ENCODE measurements at places on chromosomes 4 and X.

GRCh38 chr4:113278324-113278934, 229.0 kb downstream of the ANK2 start:
- DNase-seq = peak; percentile 40

DNA sequence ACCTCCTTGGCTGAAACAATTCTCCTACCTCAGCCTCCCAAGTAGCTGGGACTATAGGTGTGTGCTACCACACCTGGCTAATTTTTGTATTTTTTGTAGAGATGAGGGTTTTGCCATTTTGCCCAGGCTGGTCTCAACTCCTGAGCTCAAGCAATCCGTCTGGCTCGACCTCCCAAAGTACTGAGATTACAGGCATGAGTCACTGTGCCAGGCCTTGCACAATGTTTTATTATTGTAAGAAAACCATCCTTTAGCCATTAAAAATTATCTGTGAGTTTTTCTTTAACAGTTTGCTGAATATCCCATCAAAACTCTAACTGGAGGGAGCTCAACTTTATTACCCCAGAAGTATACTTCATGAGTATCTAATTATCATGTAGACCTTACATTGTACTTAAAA, 900.3 kb downstream of the PCDH7 start:
- no peak for DNase-seq

- DNase-seq = no peak
These were observed 215.7 kb downstream of the STK32B start for GRCh38 chr4:5266991-5267390.

DNA sequence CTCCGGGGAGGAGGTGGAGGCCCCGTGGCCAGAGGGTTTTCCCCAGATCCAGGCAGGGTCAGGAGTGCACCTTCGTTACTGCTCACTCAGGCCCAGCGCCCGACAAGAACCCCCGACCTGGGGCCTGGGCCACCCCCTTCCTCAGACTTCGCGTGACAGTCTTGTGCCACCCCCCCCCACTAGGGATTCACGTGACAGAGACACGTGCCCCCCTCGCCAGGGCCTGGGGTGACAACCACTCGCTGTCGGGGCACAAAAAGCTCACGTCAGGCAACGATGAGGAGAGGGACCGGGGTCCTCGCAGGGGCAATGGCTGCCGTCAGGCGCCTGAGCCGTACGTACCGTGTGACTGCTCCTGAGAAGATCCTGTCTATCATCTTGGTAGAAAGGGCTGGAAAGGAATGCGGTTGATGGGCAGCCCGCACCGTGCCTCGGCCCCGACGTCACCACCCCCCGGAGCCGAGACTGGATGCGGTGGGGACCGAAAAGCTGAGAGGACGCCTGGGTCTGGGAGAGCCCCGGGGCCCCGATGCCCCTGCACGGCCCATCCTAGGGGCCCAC, 23.0 kb upstream of the GTPBP6 start:
- peak; percentile 11 for DNase-seq

DNA sequence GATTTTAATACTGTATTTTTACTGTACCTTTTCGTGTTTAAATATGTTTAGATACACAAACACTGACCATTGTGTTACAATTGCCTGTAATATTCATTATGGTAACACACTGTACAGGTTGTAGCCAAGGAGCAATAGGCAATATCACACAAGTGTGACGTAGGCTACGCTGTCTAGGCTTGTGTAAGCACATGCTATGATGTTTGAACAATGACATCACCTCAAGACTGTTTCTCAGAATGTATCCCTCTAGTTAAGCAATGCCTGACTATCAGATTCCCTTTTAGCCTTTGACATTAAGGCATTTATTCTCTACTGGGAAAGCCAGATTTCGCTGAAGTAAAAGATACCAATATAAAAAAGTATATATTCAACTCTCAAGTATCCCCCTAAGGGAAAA, 66.2 kb downstream of the VCX3A start:
- DNase-seq = no peak

DNA sequence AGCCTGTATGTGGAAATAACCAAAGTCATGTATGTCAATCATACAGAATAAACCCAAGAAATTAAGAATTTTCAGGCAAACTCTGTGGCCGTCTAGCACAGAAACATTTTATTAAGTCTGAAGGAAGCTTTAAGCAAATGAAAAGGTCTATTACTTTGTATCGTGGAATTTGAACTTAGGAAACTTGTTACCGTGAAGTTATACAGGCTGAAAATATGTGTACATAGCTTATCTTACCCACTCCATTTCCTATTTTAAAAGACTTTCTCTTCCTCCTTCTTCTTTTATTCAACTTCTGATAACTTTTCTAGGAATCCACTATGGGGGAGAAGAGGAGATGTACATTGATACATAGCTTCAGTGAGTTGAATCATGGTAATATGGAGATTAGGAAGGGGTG, 108.3 kb downstream of the AGTR2 start:
- no peak for DNase-seq

GRCh38 chr4:150127757-150128156, 49.5 kb downstream of the DCLK2 start:
- no peak for DNase-seq

DNA sequence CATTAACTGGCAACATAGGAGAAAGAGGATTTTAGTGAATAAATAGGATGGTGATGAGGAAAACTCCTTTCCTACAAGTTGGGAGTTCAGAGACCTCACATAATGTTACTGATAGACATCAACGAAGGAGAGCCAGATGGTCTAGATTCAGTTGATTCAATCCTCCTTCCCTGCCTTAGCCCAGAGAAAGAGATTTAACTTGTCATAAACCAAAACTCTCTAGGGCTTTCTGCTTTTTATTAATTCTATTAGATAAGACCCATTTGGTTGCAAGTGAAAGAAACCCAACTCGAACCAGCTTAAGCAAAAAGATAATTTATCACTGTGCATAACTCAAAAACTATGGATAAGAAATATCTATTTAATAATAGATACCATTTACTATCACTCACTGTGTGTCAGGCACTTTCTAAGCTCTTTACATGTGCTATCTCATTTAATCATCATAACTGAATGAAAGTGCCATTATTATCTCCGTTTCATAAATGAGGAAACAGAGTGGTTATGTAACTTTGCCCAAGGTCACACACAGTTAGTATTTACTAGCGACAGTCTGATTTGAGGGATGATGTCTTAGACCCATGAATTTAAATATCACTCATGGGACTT, 4.3 kb upstream of the UNC5C start:
- DNase-seq = no peak

DNA sequence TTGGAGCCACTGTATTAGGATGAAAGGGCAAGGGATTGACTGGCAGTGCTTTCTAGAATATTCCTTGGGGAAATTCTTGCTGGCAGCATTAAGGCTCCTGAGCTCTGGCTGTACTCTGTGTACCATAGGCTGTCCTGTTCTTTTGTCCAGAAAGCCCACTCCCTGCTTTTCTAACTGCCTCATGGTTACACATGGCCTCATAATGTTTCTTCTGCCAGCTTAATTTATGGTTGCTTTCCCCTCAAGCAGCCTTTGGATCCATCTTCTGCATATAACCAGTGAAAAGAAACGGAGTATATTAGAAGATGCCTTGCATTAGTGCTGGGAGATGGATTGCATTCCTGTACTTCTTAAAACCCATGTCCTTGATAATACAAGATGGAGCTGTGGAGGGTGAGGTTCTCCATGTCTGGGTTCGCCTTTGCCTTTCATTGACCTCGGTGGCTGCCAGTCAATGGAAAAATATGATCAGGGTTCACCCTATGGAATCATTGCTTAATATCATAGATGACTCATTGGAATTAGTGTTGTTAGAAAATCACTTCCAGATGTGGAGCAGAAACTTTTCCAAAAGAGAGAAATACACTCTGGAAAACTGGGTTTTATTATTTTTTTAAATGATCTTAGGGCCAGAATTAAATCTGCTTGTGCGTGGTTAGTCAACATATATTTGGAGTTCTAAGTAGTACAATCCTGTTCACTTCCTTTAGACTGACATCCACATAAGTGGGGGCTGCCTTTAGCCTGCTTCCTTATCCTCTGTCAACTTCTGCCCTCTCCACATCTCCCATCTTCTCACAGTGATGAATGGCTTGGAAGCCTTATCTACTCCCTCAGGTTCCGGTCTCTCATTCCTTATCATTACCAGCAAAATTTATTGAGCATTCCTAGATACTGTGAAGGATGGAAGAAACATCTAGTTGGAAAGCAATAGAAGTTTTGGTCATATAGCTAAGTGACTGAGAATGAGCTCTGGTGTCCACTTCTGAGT, 24.9 kb downstream of the DOCK11 start:
- no peak for DNase-seq

DNA sequence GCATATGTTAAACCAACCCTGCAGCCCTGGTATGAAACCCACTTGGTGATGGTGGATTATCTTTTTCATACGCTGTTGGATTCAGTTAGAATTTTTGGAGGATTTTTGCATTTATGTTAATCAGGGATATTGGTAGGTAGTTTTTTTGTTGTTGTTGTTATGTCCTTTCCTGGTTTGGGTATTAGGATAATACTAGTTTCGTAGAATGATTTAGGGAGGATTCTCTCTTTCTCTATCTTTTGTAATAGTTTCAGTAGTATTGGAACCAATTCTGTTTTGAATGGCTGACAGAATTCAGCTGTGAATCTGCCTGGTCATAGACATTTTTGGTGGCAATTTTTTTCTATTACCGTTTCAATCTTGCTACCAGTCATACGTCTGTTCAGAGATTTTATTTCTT, 305.4 kb downstream of the IDS start:
- DNase-seq = no peak

- no peak for DNase-seq
These were observed 63.7 kb downstream of the TMEM164 start for GRCh38 chrX:110066488-110067225.

GRCh38 chr4:22241415-22241814, 274.5 kb downstream of the ADGRA3 start:
- DNase-seq = no peak

DNA sequence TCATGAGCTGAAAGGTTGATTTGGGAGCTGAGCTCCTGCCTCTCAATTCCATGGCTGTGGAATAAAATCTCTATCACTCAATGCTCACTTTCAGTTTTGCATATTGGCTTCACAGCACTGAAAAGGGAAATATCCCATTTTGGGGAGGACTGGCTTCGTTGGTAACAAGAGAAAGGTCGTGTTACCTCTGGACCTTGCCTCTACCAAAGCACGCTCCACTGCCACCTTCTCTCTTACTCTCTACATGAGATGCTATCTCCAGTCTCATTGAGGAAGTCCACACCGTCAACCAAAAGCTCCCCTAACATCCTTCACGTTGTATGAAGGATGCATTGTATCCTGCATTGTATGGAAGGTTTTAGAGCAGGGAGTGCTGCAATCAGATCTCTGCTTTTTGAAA, 195.0 kb upstream of the LDB2 start:
- no peak for DNase-seq

- no peak for DNase-seq
These were observed 185.6 kb downstream of the RAP1GDS1 start for GRCh38 chr4:98446499-98447375.

DNA sequence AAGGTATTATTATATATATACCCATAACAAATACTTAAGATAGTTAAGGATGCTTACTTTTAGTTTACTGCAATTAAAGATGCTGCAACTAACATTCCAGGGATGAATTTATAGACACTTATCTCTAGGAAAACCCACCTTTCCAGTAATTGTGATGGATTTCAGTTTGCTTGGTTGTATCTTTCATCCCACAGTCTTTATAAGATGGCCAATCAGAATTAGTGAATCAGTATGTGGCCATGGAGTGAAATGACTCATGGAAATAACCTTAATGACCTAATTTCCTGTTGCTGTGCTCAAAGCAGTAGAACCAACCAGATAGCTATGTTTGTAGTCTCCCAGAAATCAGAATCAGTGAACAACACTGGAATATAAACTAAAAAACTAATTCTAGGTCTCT, 26.4 kb downstream of the MOSPD2 start:
- DNase-seq = no peak

- no peak for DNase-seq
These were observed 37.2 kb downstream of the EIF4E start for GRCh38 chr4:98891478-98892337.

- no peak for DNase-seq
These were observed 22.2 kb upstream of the GCNA start for GRCh38 chrX:71556036-71556435.
